ENCODE measurements at places on chromosomes 1 and 21. TPM values are rescaled to one million over a fixed set of nuclear protein-coding genes. Genes with fewer than 3 reads are reported as not detected.
A peak's percentile ranks its signal among the peaks of the same experiment; 100 is the strongest.

Gene ITLN1
- not detected for total RNA-seq

Gene CNKSR1
- not detected for total RNA-seq

GRCh38 chr1:167681451-167682098 lies 40.2 kb upstream of the MPZL1 start:
- DNase-seq, result no peak

DNA sequence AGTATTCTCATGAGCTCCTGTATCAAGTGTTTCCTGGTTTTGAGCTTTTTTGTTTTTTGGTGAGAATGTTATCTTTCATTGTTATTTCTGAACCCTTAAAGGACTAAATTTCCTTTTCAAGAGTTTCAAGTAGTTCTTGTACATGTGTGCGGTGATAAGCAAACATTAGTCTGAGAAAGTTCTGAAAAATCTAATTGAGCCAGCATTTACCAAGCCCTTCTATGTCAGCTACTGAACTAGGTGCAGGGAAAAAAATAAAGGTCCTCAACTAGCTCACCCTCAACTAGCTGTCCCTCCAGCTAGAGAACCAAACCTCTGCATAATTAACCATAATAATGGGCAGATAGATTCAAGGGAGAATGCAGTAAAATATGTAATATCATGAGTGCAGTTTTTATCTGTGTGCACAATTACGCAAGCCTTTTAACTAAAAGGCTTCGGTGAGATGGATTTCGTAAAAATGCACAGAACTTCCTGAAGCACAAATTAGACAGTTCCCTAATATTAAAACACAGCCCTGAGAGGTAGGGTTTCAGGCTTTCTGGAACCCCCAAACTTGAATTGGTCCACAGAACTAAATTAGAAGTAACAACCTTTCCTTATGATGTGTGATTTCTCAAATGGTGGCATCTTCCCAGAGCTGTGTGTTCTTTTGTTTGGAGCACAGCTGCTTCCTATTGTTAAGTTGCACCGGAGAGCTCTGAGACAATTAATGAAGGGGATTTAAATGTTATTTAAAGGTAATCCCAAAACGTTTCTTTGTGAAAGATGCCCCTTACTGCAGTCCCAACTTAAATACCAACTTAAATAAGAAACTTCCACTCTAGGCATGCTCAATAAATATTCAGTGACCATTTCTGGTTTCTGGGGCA lies 165.8 kb downstream of the NFIA start:
- DNase-seq, result no peak

DNA sequence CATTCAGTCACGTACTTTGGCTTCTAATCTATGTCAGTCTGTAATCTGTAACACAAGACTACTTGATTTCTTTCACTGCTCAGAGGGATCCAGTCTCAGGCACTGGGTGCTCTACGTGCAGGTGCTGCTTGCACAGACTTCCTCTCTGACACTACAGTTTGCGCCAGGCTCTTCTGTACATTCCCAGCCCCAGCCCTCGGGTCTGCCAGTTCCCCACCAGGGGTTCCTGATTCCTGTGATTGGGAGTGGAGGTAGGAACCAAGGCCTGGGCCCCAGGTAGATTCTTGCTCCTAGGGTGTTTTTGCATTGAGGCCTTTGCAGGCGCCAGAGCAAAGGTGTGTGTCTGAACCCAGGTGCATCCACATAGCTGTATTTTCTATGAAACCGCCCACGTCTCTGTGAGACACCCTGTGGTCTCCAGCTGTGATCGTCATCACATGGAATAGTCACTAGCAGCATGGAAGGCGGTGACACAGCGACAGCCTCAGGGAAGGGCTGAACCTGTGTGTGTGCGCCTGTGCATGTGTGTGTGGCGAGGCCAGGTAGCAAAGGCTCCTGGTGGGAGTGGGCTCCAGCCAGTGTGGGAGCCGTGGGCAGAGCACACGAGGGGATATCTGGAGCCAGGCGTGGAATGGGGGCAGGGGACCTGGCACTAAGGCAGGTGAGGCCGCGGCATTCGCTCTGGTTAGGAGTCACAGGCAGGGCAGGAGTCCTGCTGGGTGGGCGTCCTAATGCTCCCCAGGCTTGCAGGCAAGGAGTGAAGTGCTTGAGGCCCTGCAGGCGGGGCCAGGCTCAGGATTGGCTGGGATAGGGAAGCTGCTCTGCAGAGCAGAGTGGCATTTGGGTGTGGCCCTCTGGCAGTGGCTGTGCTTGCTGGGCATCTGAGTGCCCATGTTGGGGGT lies 5.2 kb downstream of the GJC2 start:
- peak; percentile 49 for DNase-seq

DNA sequence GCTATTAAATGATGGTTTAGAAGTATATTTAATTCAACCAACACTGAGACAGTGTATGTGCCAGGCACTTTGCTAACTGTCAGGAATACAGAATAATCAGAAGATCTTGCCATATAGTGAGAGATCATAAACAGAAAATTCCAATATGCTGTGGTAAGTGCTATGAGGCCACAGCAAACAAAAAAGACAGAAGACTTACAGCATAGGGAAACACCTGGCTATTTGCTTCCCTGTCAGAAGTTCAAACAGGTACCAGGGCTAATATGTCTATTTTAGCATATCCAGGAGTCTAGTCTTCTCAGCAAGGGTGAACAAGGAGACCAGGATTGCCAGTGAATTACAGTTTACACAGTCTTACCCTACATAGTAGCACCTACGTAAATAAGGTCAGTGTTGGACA lies 30.4 kb downstream of the TRIT1 start:
- no peak for DNase-seq

GRCh38 chr1:199172171-199173124 lies 533.6 kb downstream of the PTPRC start:
- DNase-seq, result no peak

DNA sequence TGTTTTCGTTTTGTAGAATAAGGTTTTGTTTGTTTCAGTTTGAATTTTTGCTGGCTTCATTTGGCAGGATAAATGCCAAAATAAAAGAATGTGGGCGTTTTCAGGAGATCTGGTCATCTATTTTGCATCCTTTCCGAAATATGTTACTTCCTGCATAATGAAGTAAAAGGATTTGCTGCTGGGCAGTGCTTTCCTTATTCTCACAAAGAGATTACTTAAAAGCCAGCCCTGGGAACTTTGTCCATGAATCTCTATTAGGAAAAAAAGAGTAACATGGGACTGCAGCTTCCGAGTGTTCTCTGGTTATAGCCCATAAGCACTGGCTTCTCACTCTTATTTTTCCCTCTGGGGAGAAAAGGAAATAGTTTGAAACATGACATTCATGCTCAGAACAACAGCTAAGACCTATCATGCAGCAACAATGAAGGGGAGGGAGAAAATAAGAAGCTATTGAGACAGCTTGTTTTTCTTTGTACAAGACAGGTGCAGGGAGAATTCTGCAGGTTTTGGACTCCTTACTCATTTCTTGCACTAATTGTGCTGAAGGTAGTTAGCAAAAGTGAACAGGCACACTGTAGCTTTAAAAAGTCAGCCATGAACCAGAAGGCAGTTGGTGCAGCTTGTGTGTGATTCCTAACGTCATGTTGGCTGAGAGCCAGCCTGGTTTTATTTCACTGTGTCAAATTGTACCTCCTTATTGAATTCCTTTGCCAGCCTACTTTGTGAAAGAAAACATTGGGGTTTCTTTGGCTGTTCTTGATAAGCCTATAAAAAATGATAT lies at the start of gene SAMD13:
SAMD13 (plus strand) TSS at position 705 of the 781 bp plus-strand sequence. CDS start 1,527 bp downstream, outside the sequence.
- peak; percentile 16 for DNase-seq

- no peak for DNase-seq
Observed at GRCh38 chr1:42210421-42211133, 46.0 kb upstream of the GUCA2A start.

- no peak for DNase-seq
Observed at GRCh38 chr21:29433366-29434059, 134.8 kb downstream of the BACH1 start.

DNA sequence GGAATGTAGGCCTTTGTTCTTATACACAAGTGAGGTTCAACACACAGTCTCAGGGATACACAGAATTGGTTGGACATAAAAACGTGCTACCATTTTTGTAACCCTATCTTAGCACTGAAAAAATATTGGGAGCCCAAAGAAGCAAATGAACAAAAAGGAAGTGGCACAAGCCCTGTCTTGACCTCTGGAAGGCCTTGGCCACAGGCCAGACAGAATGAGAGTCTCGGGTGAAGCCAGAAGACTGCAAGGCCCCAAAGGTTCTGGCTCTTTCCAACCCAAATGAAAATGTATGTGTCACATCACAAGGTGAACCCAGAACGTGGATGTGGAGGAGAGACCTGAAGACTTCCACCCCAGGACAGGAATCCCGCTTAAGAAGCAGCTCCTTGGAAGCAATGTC lies 57.3 kb downstream of the PGBD5 start:
- DNase-seq, result no peak

- peak; percentile 67 for DNase-seq
Observed at GRCh38 chr1:197614916-197615692, 160.2 kb downstream of the DENND1B start.

GRCh38 chr1:116131866-116132605 lies 20.8 kb downstream of the MAB21L3 start:
- DNase-seq, result no peak

- DNase-seq, result no peak
Observed at GRCh38 chr1:10398278-10398733, 558 bp upstream of the PGD start.

GRCh38 chr1:83787246-83787998 lies 211.5 kb downstream of the TTLL7 start:
- DNase-seq, result no peak

Data from A172 (cell line).